Thyroid gland (tissue), 4 donors: ENCODE measurements at places on chromosomes 11 and 22. TPM values are rescaled to one million over a fixed set of nuclear protein-coding genes. Genes with fewer than 3 reads are reported as not detected.
A peak's percentile ranks its signal among the peaks of the same experiment; 100 is the strongest.

DNA sequence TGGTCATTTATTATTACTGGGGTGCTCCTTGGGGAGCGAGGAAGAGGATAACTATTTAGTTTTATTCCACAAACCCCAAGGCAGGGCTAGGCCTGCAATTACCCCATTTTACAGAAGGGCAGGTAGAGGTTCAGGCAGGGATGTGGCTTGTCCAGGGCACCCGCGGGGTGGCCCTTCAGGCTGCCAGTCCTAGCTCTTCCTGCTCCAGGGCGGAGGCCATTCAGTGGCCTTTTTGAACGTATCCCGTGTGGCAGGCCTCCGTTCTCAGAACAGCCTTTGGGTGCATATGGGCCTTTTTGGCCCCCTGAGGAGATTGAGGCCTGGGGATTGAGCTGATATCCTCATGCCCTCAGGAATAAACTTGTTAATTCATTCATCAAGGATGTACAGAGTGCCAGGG, 66.2 kb downstream of the MPPED1 start:
- H3K27me3 ChIP-seq, result no peaks in the 10 kb centered on the region
- no peak overlapping the region for H3K27ac ChIP-seq
- no peak overlapping the region for H3K4me3 ChIP-seq
- H3K36me3 ChIP-seq, result no peaks in the 10 kb centered on the region

DNA sequence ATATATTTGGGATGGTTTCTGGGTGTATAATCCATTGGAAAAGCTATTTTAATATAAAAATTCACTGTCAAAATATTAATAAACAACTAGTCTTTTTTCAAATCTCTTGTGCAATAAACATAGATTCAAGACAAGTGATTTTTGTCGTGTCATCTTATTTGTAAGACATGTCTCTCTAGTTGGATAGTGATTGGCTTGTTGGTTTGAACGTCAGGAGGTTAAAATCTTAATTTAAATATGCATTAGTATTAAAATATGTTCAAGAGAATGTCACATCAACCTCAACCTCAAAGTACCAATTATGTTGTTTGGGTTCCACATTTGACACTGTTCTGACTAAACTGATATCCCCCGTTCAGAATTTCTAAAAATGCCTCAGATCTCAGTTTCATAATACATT, 287.6 kb downstream of the CASP12 start:
- DNase-seq, result no peak
- no peaks in the 10 kb centered on the region for H3K36me3 ChIP-seq
- H3K4me3 ChIP-seq, result no peak overlapping the region
- H3K27ac ChIP-seq, result no peak overlapping the region
- no peaks in the 10 kb centered on the region for H3K4me1 ChIP-seq

GRCh38 chr11:57560146-57560545, 7.3 kb downstream of the UBE2L6 start:
- no peaks in the 10 kb centered on the region for H3K36me3 ChIP-seq
- H3K27ac ChIP-seq, result no peak overlapping the region
- H3K27me3 ChIP-seq, result no peaks in the 10 kb centered on the region
- peaks cover 5% of the 10 kb centered on the region for H3K4me1 ChIP-seq
- H3K4me3 ChIP-seq, result no peak overlapping the region

- no peaks in the 10 kb centered on the region for H3K4me1 ChIP-seq
- H3K27ac ChIP-seq, result no peak overlapping the region
- no peaks in the 10 kb centered on the region for H3K36me3 ChIP-seq
- no peak for DNase-seq
- no peak overlapping the region for H3K4me3 ChIP-seq
Measured at GRCh38 chr11:3627291-3627690, 14.5 kb downstream of the ART5 start.

- no peaks in the 10 kb centered on the region for H3K36me3 ChIP-seq
- peaks cover 27% of the 10 kb centered on the region for H3K4me1 ChIP-seq
- H3K27ac ChIP-seq, result no peak overlapping the region
- H3K4me3 ChIP-seq, result no peak overlapping the region
- no peaks in the 10 kb centered on the region for H3K27me3 ChIP-seq
Measured at GRCh38 chr22:35891442-35891841, 137.2 kb downstream of the RBFOX2 start.

DNA sequence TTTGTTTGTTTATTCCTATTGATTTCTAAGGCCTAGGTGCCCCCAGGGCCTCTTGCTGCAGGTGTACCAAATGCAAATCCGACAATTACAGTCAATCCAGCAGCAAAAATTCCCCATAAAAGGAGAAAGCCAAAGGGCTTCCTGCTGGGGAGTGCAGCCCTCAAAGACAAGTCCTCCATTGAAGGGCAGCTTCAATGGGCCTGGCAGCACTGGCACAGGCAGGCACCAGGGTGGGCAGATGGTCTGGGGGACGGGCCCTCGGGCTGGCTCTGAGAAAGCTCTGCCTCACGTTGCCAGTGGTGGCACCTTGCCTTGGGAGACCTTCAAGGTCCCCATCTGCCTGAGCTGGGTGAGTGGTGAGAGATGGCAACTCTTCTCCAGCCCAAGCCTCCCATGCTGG, 128.0 kb downstream of the DSCAML1 start:
- H3K27me3 ChIP-seq, result no peaks in the 10 kb centered on the region
- H3K4me1 ChIP-seq, result peaks cover 3% of the 10 kb centered on the region
- H3K4me3 ChIP-seq, result no peak overlapping the region
- H3K27ac ChIP-seq, result no peak overlapping the region
- H3K36me3 ChIP-seq, result no peaks in the 10 kb centered on the region

DNA sequence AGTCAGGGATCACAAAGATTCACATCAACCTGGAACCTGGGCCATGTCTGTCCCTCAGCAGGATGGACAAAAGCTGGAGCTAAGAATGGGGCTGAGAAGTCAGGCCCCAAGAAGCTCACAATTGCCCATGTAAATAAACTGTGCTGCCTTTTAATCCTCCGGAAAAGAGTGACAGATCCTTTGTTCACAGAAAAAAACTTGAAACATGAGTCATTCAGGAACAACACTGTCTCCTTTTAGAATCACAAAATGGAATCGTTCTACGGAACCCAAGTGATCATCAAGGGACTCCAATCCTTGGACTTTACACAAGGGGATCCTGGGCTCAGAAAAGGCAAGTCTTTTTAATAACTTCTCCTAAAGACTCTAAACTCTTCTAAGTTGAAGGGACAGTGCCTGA, 36.1 kb downstream of the RELT start:
- no peak for DNase-seq
- H3K36me3 ChIP-seq, result no peaks in the 10 kb centered on the region
- no peak overlapping the region for H3K27ac ChIP-seq
- no peak overlapping the region for H3K4me3 ChIP-seq
- no peaks in the 10 kb centered on the region for H3K27me3 ChIP-seq

DNA sequence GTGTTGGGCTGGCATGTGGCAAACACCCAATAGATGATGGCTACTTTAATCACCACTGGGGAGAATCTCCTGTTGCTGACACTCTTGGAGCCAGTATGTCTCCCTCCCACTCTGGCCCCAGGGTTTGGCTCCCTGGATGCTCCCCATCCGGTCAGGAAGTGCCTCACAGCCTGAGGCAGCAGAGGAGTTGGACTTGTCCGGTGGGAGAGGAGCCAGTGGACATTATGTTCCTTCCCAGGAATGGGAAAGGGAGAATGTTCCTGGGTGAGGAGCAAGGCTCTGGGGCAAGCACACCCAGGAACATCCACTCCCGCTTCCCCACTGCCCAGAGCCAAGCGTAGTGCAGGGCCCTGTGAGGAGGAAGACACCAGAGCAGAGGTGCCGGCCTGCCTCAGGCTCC, 84.6 kb upstream of the NAV2 start:
- DNase-seq, result peak; percentile 39
- no peak overlapping the region for H3K27ac ChIP-seq
- no peak overlapping the region for H3K4me3 ChIP-seq
- H3K36me3 ChIP-seq, result no peaks in the 10 kb centered on the region

DNA sequence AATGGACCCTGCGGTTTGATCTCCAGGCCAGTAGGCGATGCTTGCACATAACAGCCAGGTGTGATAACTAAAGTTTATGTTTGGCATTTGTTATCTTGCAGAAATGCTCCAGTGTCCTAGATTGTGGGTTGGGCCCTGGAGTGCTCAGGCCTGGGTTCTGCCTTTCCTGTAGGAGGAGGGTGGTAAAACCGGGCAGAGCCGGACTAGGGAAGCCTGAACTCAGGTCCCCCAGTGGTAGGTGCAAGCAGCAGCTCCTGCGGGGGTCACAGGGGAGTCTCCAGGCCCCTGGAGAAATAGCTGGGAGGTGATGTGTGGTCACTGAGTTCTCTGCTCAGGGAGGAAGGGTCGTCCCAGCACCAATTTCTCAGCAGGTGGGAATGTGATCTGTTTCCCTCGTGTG, 538.3 kb upstream of the ANO3 start:
- no peak overlapping the region for H3K27ac ChIP-seq
- no peaks in the 10 kb centered on the region for H3K27me3 ChIP-seq
- peaks cover 25% of the 10 kb centered on the region for H3K4me1 ChIP-seq
- H3K4me3 ChIP-seq, result no peak overlapping the region
- no peak for DNase-seq

DNA sequence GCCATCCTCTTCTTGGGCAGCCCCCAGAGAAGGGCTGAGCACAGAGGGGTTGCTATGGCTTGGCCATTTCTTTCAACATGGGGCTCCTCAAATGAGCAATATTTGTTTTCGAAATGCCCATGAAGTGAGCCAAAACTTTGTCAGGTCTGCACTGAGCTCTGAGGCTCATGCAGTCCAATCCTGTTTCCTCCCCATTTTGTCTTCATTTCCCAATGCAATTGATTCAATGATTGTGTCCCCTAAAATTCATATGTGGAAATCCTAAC, 60.6 kb upstream of the CD44 start:
- DNase-seq, result no peak
- no peaks in the 10 kb centered on the region for H3K36me3 ChIP-seq
- H3K4me3 ChIP-seq, result no peak overlapping the region
- no peak overlapping the region for H3K27ac ChIP-seq
- no peaks in the 10 kb centered on the region for H3K27me3 ChIP-seq

- peaks cover 38% of the 10 kb centered on the region for H3K4me1 ChIP-seq
- peak overlapping the region; percentile 82 for H3K4me3 ChIP-seq
- H3K36me3 ChIP-seq, result no peaks in the 10 kb centered on the region
- DNase-seq, result peak; percentile 90
- peak overlapping the region; percentile 86 for H3K27ac ChIP-seq
Measured at GRCh38 chr22:30426388-30427353, 1.1 kb downstream of the MTFP1 start.

- H3K4me3 ChIP-seq, result no peak overlapping the region
- no peak for DNase-seq
- no peak overlapping the region for H3K27ac ChIP-seq
- no peaks in the 10 kb centered on the region for H3K36me3 ChIP-seq
Measured at GRCh38 chr11:70886676-70887541, 365.5 kb downstream of the SHANK2 start.

DNA sequence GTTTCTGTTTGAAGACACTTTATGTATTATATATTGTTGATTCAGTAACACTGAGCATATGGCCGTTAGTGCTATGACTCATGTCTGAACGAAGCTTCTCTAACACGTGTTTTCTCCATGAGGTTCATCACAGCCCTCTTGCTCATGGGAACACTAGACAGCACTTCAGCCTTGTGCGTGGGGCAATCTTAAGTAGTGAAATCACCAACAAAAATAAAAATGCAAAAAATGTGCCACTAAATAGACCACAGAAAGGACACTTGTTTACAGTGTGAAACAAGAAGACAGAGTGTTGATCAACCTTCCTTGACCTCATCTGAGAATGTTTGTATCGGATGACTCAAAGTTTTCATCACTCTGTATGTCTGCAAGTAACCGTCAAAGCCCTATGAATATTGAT, 94.5 kb downstream of the FDX1 start:
- no peaks in the 10 kb centered on the region for H3K27me3 ChIP-seq
- H3K4me1 ChIP-seq, result no peaks in the 10 kb centered on the region
- H3K27ac ChIP-seq, result no peak overlapping the region
- no peak overlapping the region for H3K4me3 ChIP-seq
- DNase-seq, result no peak
- no peaks in the 10 kb centered on the region for H3K36me3 ChIP-seq

DNA sequence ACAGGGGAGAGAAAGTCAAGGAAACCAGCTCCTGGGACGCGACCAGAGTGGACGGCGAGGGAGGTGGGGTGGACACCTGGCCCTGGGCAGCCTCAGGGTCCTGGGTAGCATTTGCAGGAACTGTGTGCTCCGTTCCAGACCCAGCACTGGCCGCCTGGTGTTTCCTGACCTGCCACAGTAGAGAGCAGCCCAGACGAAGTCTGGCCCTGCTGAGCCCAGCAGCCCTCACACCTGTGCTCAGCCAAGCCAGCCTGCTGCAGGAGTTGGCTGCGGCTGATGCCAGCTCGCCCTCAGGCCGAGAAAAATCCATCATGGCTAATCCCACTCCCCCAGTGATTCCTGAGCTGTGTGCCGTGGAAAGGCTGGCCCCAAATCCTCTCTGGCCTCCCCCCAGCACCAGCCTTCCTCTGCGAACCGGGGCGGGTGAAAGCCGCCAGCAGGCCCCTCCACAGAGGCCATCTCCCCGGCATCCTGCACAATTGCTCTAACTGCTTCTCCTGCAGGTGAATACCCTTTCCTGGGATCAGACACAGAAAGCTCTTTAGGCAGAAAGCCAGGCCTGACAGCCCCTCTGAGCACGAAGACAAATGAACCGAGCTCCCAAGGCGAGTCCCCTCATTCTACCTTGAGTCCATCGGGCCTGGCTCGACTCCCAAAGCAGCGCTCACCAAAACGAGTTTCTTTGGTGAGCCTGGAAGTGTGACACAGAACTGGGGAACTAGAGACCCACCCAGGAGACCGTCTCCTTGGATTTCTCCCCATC, 88.6 kb downstream of the RTL6 start:
- DNase-seq, result no peak
- H3K27ac ChIP-seq, result no peak overlapping the region
- H3K27me3 ChIP-seq, result no peaks in the 10 kb centered on the region

DNA sequence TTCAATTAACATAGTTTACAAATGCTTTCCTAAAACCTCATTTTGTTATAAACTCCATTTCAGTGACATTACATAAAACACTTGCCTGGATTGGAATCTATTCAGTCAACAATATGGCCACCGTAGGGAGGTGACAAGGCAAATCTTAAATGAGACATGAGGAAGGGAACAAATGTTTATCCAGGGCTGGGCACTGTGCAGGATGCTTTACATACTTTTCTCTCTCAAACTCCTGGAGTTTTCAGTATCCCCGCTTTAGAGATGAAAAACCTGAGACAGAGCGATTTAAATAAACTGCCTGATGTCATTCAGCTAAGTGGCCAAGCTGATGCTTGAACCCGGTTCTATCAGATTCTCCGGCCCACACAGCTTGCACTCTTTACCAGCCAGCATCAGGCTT, 259.9 kb downstream of the CADM1 start:
- H3K27ac ChIP-seq, result no peak overlapping the region
- H3K4me1 ChIP-seq, result peaks cover 7% of the 10 kb centered on the region
- DNase-seq, result no peak
- no peaks in the 10 kb centered on the region for H3K27me3 ChIP-seq
- no peak overlapping the region for H3K4me3 ChIP-seq
- H3K36me3 ChIP-seq, result no peaks in the 10 kb centered on the region

- H3K4me3 ChIP-seq, result no peak overlapping the region
- peak overlapping the region; percentile 98 for H3K27ac ChIP-seq
- no peaks in the 10 kb centered on the region for H3K27me3 ChIP-seq
Measured at GRCh38 chr22:46046299-46046685, 69.3 kb upstream of the WNT7B start.

- H3K27ac ChIP-seq, result no peak overlapping the region
- H3K27me3 ChIP-seq, result no peaks in the 10 kb centered on the region
- H3K36me3 ChIP-seq, result no peaks in the 10 kb centered on the region
- peak; percentile 77 for DNase-seq
- H3K4me1 ChIP-seq, result peaks cover 4% of the 10 kb centered on the region
- H3K4me3 ChIP-seq, result no peak overlapping the region
Measured at GRCh38 chr11:66035653-66036333, 9.5 kb upstream of the CATSPER1 start.

- H3K27ac ChIP-seq, result no peak overlapping the region
- DNase-seq, result no peak
- no peaks in the 10 kb centered on the region for H3K27me3 ChIP-seq
- no peaks in the 10 kb centered on the region for H3K36me3 ChIP-seq
Measured at GRCh38 chr22:45656577-45656976, 15.1 kb upstream of the ATXN10 start.

Gene PAX6
- total RNA-seq, result not detected

Gene TSPO
- 170 TPM for total RNA-seq

Gene SLC17A6
- not detected for total RNA-seq

Gene RASGRP2
- 7.9 TPM for total RNA-seq

Gene BIK
- 12.1 TPM for total RNA-seq
